ENCODE measurements at places on chromosomes 4 and X.

DNA sequence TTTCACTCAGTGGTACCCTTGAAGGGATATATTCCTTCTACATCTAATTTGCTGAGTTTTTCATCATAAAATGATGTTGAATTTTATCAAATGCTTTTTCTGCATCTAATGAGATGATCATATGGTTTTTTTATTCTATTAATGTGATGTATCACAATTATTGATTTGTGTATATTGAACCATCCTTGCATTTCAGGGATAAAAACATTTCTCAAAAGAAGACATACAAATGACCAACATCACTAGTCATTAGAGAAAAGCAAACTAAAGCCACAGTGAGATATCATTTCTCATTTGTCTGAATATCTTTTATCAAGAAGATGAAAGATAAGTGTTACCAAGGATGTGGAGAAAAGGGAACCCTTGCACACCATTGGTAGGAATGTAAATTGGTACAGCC is 65.7 kb upstream of the MXD4 start:
- DNase-seq, result no peak

DNA sequence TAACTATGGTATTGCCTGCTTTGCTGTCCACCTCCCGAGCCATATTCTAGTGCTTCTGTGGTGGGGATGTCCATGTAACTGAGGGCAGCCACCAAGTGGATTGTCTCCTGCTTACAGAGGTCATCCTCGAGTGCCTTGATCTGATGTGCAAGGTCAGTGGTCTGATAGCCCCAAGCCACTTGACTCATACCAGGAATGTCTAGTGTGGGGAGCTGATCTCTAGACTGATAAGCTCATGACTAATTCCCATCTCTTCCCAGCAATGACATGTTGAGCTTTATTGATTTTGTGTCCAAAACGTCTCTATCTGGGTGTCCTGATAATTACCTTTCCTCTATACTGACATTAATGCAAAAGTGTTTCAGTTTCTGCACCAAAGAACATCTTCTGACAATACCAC is 168.4 kb upstream of the WDR1 start:
- no peak for DNase-seq

GRCh38 chr4:102500696-102501446 is at the start of gene NFKB1:
Gene NFKB1 (plus strand): TSS chr4:102501359. CDS start chr4:102525519, 24,160 bp downstream.
- DNase-seq, result peak; percentile 71

DNA sequence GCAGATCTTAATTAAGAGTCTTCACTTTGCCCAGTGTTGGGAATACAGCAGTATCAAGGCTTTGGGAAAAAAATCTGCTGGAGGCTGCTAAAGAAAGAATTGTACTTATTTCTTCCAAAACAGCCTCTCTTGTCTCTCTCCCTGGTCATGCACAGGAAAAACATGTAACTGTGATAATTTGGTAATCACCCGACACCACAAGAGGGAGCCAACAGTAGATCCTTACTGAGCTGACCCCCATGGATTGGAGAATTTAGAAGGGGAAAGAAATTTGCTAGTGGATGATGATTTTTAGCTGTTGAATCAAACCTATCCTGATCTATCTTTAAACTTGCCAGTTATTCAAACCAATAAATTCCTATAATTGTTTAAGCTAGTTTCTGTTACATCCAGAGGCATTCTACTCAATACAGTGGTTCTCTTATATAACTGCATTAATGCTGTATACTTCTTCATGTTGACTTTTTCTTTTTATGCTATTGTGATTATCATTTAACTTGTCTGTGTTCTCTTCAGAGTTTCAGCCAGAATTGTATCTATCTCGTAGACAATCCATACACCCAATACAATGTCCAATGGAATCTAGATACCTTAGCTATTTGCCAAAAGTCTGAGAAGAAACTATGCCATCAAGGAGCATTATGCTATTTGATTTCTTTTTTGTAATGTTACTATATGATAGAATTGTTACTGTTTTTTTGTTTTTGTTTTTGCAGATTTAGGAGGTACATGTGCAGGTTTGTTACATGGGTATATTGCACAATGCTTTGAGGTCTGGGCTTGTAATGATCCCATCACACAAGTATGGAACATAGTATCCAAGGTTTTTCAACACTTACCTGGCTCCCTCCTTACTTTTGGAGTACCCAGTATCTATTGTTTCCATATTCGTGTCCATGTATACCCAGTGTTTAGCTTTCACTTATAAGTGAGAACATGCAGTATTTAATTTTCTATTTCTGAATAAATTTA is 31.3 kb upstream of the ARHGEF38 start:
- no peak for DNase-seq

GRCh38 chrX:65196758-65197360 is 220.6 kb upstream of the ZC4H2 start:
- DNase-seq, result no peak

DNA sequence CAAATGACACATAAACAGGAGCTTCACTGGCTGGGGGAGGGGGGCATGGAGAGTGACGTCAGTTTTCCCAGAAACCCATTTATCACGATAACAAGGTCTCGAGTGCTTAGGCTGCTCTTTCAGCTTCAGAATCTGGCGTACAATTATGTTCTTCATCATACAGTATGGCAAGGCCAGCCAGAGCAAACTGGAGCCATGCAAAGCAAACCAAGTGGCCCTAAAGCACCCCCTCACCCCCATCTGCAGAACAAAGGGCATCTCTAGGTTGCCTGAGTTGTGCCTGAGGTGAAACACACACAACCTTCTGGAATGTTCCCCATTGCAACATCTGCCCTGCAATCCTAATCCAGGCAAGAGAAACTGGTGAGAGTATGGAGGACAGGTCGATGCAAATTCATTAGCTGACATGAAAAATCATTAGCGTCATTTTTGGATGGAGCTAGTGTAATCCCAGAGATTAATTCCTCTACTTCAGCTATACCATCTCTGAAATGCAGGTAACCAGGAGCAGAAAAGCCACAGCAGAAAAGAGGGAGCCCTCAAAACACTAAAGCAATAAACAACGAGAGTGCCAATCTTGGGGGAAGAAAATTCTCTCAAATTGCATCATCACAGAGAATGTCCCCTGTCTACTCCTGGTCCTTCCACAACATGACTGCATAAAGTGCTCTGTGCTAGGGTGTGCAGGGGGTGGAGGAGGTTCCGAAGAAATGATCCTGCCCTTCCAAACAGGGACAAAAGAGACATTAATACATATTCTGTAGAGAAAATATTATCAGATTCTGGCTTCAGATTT is 1.8 kb downstream of the SEPTIN6 start:
- DNase-seq, result no peak

- no peak for DNase-seq
Observed at GRCh38 chr4:3836756-3837601, 70.8 kb downstream of the ADRA2C start.

All from stimulated activated CD8-positive, alpha-beta memory T cell treated with anti-CD3 and anti-CD28 coated beads, Interleukin-7, amount 100 ng/mL, for 1 hour (primary cell).